ENCODE measurements at places on chromosomes 2 and 18. TPM values are rescaled to one million over a fixed set of nuclear protein-coding genes. Genes with fewer than 3 reads are reported as not detected.

Gene MC2R
- total RNA-seq: not detected

Gene LTBP1
- not detected for total RNA-seq

Gene ANO7
- total RNA-seq: 0.25 TPM

Gene CAB39
- total RNA-seq: 45.3 TPM

Gene AKAIN1
- total RNA-seq: not detected

Gene TMEM178A
- total RNA-seq: 0.22 TPM

GRCh38 chr18:63107171-63107845, 212.3 kb downstream of the BCL2 start:
- DNase-seq: no peak

DNA sequence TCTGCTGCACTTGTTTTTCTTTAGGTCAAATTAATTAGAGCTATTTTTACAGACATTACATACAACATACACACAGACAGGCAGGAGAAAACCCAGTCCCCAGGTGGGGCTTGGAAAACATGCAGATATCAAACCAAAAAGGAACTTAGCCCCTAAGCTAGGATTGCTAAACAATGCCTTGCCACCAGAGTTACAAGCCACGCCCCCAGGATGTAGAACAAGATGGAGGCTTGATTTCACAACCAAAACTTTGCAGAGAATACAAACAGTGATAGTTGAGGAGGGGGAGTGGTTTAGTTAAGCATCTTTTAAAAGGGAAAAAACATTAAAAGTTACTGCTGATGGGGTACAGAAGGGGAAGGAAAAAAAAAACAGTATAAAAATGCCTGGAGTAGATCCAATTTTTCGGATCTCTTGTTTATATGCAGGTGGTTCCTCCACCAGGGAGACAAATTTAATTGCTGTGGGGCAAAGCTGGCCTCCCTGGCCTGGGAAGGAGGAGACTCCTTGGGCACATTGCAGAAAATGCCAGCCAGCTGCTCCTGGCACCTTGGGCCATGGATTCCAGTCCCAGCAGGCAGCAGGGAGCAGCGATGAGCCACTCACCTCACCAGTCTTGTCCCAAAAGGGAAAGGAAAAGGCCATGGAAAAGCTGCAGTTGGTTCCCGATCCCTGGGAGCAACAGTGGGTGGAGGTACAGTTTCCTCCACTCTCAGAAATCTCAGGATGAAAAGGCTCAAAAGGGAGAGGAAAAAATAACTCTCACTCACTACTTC, 348.4 kb upstream of the REG3G start:
- DNase-seq: no peak

- no peak for DNase-seq
These were observed 437.2 kb upstream of the LYPD1 start for GRCh38 chr2:133107058-133107815.

DNA sequence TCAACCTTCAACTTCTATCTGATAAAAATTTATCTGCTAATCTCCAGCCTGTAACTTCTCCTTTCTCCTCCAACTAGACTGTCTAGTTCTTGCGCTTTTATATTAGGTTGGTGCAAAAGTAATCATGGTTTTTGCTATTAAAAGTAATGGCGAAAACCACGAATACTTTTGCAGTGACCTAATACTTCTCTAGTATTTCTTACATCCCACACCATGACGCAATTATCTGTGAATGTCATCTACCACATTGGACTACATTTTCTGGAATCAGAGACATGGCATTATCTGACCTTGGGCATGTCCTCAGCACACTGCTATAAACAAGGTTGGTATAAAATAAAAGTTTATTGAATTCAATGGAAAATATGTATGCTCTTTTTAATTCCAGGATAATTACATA, 370.2 kb upstream of the LYPD1 start:
- no peak for DNase-seq

DNA sequence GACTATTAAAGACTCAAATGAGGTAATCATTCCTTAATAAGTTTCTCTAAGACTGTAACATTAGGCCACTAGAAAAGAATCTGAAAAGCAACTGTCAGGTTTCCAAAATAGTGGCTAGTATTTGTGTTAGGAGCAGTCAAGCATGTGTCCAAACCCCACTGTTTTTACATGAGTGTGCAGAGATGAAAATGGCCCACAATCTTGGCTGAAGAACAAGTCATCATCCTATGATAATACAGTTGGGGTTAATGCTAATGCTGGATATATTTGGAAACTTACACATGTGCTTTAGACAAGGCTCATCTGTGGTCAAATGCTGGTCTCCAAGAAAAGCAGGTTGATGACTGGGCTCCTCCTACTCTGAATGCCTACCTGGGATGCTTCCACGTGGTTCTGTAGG, 73.6 kb downstream of the MAIP1 start:
- DNase-seq: no peak

- DNase-seq: no peak
These were observed 258.5 kb downstream of the TWIST2 start for GRCh38 chr2:239106314-239106908.

DNA sequence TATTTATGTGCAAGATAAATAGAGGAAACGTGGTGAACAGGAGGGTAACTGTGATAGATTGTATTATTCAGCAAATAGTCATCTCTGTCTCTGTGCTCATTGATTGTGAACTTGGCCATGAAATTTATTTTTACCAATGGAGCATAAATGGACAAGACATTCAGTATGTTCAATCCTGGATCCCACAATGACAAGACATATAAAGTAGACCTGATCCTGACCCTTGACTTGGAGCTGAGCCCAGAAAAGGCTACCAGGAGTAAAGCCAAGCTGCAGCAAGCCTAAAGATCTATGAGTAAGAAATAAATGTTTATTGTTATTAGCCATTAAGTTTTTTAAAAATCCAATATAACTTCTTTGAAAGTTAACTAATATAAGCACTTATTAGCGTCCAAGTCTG, 531.2 kb downstream of the PIK3C3 start:
- DNase-seq: no peak

GRCh38 chr2:11356764-11357163, 12.3 kb upstream of the ROCK2 start:
- DNase-seq: no peak

DNA sequence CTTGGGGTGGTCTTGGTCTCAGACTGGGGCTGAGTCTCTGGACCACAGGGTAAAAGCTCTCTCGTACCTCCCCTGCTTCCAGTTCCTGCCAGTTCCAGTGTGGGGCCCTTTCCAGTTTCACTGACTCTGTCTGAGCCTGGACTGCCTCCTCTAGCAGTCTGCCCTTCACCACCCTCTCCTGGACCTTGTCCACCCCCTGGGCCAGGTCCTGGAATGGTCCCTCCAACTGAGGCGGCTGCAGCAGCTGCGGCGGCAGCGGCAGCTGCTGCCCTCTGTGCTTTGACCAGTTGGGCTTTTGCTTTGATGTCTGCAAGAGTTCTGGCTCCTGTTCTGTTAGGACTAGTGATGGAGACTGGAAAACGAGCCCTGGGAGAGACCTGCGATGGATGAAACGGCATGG, 70.7 kb upstream of the DTNB start:
- DNase-seq: no peak

DNA sequence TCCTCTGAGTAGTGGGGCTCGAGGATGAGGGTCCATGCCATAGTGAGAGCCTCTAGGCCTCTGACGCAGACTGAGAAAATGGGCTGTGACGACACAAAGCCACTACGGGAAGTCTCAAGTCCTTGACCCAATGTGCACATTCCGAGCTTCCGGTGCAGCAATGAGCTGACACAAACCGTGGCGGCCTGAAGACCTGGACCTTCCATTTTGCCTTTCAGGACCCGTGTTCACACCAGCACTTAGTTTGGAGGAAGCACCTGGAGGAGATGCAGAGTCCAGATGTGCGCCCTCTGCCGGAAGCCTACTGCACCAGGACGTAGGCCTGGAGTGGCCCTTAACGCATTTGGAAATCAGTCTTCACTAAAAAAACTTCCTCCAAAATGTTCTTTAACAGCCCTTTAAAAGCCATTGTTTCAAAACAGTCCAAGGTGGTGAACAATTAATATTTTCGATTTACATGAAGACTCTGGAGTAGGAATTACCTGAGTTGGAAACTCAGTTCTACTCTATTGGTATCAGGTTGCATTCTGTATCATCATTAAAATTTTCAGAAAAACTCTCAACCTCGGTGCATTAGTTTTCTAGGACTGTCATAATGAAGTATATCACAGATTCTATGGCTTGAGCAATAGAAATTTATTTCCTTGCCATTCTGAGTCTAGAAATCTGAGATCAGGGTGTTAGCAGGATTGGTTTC, 33.9 kb downstream of the BMP10 start:
- DNase-seq: peak; percentile 86

DNA sequence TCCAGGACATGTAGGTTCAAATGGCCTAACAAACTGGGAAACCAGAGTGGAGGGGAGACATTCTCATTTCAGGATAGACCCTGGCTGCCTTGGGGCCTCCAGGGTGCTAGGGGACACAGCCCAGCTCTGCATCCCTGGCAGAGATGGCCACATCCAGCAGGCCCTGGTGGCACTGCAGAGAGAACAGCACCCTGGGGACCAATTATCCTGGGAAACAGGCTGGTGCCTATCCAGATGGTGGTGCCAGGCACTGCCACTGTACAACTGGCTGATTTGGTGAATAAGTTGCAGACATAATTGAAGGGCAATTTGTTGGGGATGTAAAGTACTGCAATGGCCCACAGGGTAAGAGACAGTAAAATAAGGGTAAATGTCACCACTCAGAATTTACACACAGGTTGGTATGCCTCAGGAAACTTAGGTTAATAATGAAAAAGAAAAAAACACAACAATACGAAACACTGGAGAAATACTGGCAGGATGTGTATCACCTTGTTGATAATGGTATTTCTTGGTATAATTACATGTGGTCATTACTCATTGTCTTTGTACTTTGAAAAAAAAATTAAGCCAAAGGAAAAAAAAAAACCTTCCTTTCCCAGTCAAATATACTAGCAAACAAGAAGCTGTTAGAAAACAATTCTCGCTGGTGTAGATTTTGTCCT, 12.8 kb upstream of the SFTPB start:
- DNase-seq: no peak

- DNase-seq: no peak
These were observed 38.9 kb upstream of the NRP2 start for GRCh38 chr2:205643391-205643885.

GRCh38 chr18:6249788-6250187, 164.9 kb downstream of the L3MBTL4 start:
- no peak for DNase-seq

DNA sequence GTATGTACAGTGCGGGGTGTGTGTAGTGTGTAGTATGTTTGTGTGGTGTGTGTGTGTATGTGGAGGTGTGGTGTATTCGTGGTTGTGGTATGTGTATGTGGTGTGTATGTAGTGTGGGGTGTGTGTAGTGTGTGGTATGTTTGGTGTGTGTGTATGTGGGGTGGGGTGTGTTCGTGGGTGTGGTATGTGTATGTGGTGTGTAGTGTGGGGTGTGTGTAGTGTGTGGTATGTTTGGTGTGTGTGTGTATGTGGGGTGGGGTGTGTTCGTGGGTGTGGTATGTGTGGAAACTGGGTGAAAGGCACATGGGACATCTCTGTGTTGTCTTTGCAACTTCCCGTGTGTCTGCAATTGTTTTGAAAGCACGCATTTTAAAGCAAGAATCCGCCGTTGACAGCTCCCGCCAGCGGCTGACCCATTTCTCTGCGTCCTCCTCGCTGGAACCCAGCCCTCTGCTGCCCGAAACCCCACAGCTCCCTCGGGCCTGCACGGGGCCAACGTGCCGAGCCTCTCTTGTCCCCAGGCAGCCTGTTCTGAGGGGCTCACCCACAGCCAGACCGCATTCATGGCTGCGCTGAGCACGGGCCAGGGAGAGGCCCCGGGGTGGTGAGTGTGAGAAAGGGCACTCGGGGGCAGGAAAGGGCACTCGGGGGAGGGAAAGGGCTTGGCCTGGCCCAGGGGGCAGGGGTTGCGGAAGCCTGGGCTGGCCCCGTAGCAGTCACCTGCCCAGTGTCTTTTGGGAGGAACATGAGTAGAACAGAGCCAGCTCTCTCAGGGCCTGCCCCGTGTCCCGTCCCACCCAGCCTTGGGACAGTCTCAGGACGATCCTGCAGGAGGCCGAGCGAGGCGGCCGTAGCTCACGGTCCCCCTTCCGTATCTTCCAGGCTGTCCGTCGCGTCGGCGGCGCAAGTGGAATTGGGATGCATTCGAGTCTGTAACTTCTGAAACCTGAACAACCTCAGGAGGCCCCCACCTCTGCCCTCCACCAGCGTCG, 61.4 kb downstream of the TWIST2 start:
- DNase-seq: no peak

DNA sequence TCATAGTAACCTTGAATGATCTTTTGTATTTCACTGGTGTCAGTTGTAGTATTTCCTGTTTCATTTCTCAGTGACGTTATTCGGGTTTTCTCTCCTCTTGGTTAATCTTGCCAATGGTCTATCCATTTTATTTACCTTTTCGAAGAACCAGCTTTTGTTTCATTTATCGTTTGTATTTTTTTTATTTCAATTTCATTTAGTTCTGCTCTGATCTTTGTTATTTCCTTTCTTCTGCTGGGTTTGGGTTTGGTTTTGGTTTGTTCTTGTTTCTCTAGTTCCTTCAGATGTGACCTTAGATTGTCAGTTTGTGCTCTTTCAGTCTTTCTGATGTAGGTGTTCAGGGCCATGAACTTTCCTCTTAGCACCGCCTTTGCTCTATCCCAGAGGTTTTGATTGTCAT, 36.7 kb downstream of the SP140 start:
- no peak for DNase-seq

- no peak for DNase-seq
These were observed 21.9 kb downstream of the CRACDL start for GRCh38 chr2:98913916-98914712.

- no peak for DNase-seq
These were observed 84.5 kb upstream of the DTNB start for GRCh38 chr2:25757906-25758305.

DNA sequence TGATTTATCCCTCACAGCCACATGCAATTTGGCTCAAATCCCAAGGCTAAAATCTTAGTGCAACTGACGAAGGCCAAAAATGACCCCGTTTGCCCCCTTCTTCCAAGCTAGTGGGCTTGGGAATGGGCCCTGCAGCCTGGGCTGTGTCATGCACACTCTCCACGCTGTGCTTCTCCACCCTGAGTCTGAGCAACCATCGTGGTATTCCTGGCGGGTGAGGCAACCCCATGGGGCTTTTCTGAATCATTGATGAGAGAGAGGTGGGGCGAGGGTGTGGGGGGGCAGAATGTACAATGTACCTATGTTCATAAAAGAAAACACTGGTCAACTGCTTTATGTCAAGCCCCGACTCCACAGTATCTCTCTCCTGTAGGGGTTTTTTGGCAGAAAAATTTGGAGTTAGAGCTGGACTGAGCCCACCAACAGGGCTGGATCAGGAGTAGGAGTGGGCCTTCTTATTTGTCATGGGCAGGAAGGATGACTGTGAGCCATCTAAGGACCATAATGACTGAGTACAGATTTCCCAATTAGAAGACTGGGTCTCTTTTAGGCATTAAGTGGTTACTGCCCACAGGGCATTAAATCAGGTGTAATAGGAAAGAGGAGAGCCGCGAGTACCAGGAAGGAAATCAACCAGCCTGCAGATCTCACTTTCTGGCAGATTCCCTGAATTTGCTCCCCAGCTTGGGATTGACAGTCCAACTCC, 8.9 kb downstream of the SULT1C2 start:
- DNase-seq: no peak
